ENCODE measurements at places on chromosomes 3 and 15.

GRCh38 chr15:68315035-68315434, 37.5 kb downstream of the FEM1B start:
- DNase-seq = no peak

DNA sequence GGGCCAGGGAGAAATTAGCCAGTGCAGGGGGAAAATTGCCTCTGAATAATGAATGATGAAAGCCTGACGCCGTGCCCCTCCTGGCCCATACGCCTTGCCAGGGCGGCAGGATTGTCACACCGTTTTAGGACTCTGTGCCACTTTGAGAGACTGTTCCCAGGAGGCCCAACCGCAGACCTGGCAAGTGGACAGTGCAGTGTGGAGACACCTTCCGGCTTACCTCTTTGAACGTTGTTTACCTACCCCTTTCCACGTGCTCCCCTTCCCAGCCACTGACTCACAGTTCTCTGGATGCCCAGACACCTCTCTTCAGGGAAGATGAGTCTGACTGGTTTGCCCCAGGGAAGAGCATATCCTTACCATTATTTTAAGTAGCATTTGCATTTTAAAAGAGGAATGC, 84.0 kb upstream of the PXYLP1 start:
- DNase-seq = no peak

DNA sequence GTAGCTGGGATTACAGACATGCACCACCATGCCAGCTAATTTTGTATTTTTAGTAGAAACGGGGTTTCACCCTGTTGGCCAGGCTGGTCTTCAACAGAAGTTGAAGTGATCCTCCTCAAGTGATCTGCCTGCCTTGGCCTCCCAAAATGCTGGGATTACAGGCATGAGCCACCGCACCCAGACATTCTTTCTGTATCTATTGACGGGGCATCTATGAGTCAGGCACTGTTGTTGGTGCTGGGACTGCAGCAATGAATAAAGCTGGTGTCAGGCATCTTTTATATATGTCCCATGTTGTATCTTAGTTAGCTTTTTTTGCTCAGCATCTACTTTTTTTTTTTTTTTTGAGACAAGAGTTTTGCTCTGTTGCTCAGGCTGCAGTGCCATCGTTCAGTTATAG, 47.6 kb upstream of the ULK4 start:
- DNase-seq = no peak

GRCh38 chr3:60770532-60770931, 480.7 kb downstream of the FHIT start:
- DNase-seq = no peak

- DNase-seq = no peak
These were observed 13.6 kb downstream of the RARRES1 start for GRCh38 chr3:158718490-158719170.

- no peak for DNase-seq
These were observed 66.3 kb downstream of the STAG1 start for GRCh38 chr3:136685882-136686281.

GRCh38 chr3:33826206-33826605, 27.8 kb downstream of the PDCD6IP start:
- no peak for DNase-seq

GRCh38 chr3:33377931-33378330, 62.3 kb downstream of the UBP1 start:
- peak; percentile 6 for DNase-seq

DNA sequence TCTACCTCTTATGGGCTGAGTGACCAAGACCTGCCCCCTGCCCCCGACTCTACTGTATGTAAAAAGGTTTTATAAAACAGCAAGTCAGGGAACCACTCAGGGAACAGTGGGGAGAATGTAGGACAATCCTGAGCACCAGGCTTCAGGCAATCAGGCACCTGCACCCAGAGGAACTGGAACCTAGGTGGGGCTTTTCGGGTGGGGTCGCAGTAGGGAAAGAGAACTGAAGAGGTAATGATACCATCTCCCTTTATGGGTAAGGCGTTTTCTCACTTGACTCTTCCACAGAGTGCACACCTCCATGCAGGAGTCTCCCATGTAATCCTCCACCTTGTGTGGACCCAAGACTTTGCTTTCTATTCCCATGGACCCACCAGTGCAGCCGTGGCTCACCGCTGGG, 45.8 kb downstream of the MYO1E start:
- no peak for DNase-seq

DNA sequence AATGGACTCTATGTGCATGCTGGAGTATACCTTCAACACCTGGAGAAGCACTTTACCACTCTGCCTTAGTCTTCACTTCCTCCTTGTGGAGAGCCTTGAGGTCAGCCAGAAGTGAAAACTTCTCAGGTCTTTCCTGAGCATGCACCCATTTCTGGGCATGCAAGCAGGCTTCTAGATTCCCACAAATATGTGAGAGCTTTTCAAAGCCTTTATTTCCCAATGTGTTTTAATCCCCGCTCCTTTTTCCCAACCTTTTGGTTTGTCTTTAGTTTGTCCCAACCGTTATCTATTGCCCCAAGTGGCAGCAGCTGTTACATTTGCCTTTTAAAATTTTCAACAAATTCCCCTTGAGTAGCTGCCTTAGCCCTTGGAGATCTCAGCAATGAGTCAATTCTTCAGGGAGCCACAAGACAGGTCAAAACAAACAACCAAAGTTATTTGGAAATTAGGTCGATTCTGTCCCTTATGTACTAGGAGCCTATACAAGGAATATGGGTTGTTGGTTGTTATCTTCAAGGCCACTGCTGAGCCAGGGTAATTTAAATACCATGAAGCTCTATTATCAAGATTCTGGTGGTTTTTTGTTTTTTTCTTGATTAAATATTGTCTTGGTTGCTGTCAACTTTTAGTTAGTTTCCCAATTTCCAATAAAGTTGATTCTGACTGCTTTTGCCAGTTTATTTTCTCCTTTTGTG, 44.4 kb downstream of the LSM3 start:
- DNase-seq = no peak

GRCh38 chr3:66228707-66229106, 7.9 kb downstream of the SLC25A26 start:
- peak; percentile 17 for DNase-seq

DNA sequence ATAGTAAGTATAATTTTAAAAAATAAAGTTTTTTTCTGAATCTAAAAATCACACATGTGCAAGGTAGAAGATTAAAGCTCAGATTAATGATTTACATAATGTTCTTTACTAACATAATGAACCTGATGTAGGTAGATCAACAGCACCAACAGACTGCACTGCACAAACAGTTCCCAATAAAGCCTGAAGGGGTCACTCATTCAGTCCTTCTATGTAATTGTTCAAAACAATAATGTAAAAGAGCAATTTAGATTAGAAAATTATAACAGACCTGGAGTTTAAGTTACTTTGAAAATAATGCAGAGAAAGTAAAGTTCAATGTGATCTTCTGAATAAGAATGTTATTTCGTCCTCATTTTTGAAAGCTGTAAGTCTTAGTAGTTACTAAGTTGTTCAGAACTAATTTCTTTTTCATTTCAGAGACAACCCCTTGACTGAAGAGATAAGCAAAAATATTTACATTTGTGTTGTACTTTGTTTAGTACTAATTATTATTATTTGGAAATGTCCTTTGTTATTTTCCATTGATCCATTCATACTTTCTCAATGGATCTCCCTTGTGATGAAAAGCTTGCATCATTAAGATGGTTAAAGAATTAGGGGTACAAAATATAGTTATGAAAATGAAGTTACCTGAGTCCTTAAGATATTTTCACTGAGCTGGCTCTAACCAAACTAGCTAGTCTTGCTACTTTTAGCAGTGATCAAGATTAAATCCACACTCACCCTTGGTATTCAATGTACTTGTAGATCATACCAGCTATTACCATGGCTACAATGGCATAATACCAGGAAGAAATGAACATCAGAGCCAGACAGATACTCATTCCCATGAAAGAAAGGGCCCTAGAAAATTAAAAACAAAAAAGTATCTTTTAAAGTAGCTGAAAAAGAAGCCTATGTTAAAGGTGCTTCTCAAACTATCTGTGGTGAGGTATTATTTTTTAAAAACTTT, 16.8 kb downstream of the EMC4 start:
- peak; percentile 40 for DNase-seq

DNA sequence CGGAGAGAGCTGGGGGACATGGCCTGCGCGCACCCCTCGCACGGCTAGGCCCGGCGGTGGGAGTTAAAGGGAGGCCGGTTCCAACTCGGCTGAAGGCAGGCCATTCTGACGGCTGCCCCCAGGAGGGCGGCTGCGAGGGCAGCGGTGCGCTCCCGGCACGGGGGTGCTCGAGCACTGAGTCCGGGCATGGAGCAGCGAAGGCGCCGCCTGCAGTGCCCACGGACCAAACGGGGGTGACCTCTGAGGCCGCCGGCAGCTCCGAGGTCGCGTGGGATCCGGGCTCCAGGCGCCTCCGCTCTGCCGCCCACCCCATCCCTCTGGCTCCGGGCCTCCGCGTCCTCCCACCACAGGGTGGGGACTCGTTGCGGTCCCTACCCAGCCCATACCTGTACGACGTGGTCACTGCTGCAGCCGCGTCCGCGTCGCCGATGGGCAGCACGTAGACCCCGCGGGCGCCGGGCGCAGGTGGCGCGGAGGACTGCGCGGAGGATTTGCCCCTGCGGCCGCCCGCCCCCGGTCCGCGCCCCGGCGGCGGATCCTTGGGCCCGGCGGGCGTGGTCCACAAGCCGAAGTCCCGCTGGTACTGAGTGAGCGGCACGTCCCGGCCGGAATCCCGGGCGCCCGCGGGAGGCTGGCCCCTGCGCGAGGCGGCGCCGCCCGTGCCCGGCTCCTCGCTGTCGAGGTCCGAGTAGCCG, 469 bp downstream of the MAP6D1 start:
- DNase-seq = peak; percentile 31

DNA sequence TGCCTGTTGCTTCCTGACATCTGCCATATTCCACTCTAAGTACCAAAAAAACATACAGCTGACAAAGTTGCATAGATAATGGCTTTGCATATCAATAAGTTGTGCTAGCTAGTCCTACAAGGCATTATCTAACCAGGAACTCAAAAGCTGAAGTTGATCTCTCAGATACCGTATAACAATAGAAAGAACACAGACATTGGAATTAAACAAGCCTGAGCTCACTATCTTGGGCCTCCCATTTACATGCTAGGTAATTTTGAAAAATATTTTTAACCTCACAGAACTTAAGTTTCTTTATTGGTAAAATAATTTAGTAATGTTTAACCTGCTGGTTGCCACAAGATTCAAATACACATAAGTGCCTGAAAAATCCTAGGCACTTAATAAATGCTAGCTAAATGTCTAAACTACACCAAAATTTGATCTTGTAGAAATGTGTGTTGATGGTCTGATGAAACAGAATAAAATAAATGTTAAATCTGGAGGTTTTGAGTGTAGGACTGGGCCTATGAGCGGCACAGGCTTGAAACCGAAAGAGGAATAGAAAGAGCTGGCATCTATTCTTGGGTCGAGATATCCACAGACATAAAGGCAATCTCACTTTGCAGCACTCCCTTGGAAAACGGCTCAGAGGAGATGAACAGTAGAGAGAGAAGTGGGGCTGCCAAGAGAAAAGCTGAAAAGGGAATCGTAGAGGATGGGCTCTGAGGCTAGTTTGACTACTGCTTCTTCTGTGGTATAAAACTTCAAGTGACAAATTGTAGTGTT, 29.9 kb upstream of the TTC14 start:
- DNase-seq = no peak

- DNase-seq = peak; percentile 61
These were observed 23.4 kb upstream of the SEC13 start for GRCh38 chr3:10344147-10344943.

DNA sequence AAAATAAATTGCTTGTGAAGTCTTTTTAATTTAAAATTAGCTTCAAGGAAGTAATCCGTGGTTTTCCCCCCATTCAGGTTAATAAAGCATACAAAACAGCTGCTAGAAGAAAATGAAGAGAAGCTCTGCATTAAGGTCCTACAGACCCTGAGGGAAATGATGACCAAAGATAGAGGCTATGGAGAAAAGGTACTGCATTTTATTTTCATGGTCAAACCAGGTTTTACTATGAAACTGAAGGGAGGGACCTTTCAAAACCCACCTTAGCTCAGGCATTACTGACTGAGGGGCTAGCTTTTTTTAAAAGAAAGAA, 218.5 kb downstream of the ITPR1 start:
- DNase-seq = no peak

GRCh38 chr3:133401374-133402135, 1.7 kb downstream of the BFSP2 start:
- no peak for DNase-seq

DNA sequence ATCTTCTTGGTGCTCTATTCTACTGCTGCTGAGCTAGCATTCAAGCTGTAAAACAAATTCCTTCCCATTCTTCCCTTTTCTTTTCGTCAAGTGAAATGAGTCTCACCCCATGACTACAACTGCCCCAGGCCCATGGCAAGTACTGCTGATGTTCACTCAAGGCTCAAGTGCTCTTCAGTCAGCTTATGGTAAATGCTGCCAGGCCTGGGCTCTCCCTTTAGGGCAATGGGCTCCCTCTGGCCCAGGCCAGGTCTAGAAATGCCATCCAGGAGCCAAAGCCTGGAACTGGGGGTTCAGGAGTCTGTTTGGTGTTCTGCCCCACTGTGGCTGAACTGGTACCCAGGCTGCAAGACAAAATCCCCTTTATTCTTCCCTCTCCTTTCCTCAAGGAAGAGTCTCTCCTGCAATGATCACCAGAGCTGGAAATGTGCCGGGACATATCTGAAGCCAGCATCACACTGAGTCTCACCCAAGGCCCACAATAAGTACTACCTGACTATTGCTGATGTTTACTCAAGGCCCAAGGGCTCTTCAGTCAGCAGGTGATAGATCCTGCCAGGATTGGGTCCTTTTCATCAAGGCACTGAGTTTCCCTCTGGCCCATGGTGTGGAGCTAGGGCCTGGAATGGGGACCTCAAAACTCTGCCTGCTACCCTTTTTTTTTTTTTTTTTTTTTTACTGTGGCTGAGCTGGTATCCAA, 205.0 kb upstream of the STAC start:
- no peak for DNase-seq

DNA sequence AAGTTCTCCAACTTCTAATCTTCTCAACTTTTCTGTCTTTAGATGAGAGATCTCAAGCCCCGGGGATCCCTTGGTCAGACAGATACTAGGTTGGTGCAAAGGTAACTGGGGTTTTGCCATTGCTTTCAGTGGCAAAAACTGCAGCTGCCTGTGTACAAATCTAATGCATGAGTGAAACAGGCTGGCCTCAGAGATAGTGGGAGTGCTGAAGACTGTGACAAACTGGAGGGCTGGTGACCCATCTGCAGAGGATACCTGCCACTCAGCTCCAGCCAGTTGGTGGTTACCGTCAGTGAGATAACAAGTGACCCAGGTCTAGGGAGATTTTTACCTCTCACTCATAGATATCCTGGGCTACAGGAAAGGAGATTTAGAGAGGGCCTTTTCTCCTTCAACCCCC, 85.7 kb downstream of the RYR3 start:
- DNase-seq = no peak

DNA sequence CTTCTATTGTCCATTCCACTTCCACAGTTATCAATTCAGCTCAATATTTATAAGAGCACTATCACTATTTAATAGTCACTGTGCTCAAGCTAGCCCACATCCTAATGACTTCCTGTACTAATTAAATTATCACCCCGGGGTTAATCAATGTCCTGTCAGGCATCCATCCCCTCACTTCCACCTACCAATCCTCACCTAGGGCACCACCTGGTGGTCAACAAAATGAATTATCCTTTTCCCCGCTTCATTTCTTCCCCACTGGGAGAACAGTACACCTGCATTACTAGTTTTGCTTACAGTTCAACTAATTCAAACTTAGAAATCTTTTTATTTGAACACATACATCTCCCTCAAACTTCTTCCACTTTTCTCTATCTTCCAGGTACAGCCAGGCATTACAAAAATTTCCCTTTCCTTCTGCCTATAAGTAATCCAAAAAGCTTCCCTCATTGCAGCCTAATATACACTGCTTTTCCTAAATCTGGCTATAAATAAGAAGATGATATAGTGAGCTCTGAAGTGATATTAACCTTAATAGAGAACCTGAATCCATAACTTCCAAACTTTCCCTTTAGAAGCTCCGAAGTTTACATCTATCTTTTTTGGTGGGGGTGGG, 68.5 kb downstream of the TMCC1 start:
- DNase-seq = peak; percentile 68

Data from suppressor macrophage treated with lipopolysaccharide for 4 hours (primary cell).